ENCODE measurements at places on chromosomes 7 and 10.

- DNase-seq, result no peak
Measured at GRCh38 chr10:43338117-43338516, 33.3 kb upstream of the FXYD4 start.

DNA sequence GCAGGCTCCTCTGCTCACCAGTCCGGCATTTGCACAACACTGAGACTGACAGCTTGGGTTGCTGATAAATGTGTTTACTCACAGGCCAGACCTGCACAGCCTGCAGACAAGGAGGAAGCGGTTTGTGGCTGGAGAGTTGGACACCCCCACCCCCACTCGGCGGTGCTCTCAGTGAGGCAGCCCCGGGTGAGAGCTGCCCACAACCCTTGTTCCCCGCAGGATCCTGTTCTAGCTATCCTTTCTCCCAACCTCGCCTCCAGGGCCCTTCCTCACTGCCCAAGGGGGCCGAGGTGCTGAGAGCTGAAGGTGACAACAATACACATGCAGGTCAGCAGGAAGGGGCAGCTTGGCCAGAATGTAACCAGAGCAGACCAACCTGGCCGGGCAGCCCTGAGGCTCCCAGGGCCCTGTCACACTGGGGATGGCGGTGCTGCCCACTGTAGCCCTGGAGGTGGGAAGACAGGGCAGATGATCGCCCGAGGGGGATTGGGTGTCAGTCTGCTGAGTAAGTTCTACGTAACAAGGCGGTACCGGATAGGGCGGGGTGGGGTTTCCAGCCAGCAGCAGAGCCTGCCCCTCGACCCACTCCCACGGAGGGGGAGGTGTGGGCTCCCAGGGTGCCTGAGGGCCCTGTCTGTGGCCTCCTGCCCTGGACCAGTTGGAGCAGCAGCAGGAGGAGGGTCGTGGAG lies 2.1 kb upstream of the ADAM8 start:
- DNase-seq, result no peak

GRCh38 chr7:90743626-90744025 lies 147.5 kb downstream of the CDK14 start:
- no peak for DNase-seq

DNA sequence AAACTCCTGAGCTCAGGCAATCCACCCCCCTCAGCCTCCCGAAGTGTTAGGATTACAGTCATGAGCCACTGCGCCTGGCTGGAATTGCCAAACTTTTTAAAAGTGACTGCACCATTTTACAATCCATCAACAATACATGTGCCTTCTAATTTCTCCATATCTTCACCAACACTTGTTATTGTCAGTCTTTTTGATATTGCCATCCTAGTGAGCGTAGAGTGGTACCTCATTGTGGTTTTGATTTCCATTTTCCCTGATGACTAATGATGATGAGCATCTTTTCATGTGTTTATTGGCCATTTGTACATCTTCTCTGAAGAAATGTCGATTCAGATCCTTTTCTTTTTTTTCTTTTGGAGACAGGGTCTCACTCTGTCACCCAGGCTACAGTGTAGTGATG lies 21.7 kb upstream of the STRIP2 start:
- DNase-seq, result no peak

GRCh38 chr10:75247797-75248196 lies 12.0 kb upstream of the COMTD1 start:
- DNase-seq, result no peak

DNA sequence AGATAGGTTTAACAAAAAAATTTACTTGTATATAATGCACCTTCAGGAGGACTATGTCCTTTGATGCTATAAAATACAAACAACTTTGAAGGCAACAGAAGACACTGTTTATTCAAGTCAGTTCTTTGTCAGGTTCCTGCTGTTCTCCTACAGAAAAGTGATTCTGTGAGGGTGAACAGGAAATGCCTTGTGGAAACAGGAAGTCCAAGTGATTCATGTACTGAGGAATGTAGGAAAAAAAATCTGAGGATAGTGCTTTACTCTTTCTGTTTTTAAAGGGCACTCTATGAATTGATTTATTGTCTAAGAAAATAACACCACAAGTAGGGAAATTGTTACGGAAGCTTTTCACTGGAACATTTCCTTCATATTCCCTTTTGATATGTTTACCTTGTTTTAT lies 171.9 kb downstream of the HDAC9 start:
- DNase-seq, result no peak

- no peak for DNase-seq
Measured at GRCh38 chr7:142313528-142313927, 55.7 kb upstream of the PRSS58 start.

- DNase-seq, result no peak
Measured at GRCh38 chr7:155896531-155897263, 84.4 kb upstream of the SHH start.

DNA sequence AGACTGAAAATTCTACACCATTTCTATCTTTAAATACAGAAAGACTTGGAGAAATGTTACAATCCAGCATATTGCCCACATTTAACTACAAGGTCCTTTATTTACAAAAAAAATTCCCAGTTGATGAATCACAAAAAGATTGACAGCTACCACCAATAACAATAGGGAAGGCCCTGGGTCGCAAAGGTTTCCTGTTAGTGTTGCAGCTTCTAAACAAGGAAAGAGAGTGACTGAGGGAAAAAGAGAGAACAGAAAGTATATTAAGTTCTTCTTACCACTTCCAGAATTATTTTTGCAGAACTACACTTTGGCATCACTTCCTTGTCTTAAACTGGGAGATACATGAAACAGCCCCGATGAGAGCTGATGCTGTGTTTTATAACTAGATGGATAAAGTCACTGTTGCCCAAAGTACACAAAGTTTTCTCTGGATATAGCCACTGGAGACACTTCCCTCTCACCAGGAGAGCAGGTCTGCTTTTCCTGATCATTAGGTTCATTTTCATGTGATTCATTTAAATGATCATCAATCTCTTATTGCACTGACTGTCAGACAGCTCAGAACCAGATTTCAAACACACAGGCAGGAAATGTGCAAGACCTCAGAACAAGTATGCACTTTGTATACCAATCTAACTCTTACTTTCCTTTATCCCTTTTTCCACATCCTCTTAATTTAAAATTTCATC lies 57.0 kb downstream of the SHTN1 start:
- peak; percentile 9 for DNase-seq

DNA sequence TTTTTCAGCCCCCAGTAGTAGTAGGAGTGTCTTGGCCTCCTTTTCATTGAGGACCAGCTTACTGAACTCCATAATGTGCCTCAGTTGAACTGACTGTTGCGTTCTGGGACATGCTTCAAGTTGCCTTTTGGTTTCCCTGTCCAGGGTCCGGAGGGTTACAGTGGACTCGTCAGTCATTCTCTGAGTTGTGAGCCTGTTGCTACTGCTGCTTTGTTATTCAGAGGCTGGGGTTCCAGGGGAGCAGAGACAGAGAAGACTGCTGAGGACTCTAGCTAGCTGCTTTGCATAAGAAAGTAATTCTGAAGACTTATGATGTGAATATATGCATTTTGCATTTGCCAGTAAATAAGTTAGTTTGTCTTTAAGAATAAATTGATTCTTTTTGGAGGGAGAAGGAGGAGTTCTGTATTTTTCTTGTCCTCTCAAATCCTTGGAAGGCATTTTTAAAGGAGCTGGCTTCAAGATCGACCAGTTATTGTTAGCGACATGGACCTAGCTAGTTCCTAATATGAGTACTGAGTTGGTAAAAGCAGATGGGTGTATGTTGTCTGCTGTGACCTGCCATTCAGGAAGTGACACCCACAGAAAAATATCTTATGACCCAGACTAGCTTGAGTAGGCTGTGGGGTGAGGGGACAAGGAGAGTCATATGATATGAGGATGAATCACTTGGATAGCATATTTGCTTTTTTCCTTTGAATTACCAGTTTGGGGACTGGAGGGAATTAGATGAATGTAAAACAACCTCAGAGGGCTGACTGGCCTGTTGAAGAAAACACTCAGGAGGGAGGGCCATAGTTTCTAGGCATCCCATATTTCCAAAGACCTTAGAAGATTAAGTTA lies 8.3 kb downstream of the PI4K2A start:
- no peak for DNase-seq
